Right forelimb (tissue), 1 donor: ENCODE measurements at places on chromosomes 4 and X.
A peak's percentile ranks its signal among the peaks of the same experiment; 100 is the strongest.

DNA sequence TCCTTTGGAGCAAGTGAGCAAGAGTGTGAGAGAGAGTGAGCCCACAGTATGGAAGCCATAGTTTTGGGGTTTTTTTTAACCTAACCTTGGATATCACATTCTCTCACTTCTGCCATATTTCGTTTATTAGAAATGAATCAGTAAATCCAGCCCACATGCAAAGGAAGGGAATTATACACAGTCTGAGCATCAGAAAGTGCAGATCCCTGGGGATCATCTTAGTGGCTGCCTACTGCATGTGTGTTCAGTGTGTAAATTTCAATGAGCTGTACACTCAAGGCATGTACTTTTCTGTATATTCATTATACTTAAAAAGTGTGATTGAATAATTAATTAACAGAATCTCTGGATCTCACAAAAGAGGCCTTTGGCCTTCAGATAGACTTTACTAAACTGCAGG lies 133.8 kb upstream of the PRPS2 start:
- DNase-seq: no peak

DNA sequence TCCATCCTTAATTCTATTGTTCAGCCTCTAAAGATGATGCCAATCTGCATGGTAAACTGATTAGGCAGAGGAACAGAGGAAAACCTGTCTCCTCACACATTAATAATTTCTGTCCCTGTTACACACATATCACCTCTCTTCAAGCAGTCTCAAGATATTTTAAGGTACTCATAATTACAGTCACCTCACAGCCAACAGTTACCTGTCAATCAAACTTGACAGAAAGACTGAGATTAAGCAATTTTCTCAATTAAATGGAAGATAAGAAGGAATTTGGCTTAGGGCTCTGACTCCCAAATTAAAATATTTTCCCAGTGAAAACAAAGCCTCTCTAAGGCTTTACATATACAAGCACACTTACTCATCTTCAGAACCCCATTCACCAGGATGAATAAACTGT lies 85.2 kb downstream of the MAPK10 start:
- DNase-seq: no peak

DNA sequence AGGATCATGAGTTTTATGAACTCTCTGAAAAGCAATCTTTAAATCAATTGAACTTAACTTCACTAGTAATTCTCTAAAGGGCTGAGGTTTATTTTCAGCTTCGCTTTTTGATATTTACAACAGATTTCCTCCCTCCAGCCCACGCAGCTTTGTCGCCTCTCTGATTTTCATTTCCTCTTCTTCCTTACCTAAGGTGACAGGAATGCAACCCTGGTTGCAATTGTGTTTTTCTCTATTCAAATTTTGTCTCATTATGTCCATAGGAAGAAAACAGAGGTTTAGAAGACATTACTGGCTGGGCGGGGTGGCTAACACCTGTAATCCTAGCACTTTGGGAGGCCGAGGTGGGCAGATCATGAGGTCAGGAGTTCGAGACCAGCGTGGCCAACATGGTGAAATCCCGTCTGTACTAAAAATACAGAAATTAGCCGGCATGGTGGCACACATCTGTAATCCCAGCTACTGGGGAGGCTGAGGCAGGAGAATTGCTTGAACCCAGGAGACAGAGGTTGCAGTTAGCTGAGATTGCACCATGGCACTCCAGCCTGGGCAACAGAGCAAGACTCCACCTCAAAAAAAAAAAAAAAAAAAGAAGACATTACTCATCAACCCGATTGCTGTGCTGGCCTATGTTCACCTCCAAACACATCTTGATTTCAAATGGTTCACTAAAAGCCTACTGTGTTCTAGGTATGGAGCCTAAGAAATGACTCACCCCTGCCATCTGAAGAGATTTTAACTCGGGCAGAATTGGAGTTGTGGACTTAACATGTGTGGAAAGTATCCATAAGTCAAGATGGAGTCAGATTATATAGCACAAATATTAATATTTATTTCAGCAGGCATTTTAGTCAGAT lies 36.8 kb downstream of the VSIG4 start:
- DNase-seq: no peak

DNA sequence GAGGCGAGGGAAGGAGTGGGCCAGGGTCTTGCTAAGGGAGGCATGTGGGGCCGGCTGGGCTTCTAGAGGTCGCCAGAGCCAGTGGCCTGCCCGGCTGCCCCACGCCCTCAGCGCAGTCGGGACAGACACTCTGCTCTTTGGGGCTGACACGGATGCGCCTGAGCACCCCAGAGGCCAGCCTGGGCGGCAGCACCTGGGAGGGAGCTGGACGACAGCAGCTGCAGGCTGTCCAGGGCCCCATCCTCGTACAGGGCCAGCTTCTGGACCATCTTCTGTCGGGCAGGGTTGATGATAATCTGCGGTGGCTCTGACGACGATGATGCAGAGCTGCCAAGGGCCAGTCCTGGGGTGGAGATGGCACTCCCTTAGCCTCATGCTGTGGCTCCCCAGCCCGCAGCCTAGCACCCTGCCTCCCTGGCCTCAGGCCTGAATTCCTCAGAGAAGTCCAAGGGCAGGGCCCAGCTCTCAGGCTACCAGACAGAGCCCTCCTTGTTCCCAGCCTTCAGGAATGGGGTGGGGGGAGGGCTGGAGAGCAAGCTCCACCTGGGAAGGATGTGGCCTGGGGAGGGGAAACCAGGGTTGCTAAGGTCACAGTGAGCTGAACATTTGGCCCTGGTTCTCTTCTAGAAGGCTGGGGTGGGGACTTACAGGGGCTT lies 7.2 kb downstream of the IRAK1 start:
- peak; percentile 56 for DNase-seq

DNA sequence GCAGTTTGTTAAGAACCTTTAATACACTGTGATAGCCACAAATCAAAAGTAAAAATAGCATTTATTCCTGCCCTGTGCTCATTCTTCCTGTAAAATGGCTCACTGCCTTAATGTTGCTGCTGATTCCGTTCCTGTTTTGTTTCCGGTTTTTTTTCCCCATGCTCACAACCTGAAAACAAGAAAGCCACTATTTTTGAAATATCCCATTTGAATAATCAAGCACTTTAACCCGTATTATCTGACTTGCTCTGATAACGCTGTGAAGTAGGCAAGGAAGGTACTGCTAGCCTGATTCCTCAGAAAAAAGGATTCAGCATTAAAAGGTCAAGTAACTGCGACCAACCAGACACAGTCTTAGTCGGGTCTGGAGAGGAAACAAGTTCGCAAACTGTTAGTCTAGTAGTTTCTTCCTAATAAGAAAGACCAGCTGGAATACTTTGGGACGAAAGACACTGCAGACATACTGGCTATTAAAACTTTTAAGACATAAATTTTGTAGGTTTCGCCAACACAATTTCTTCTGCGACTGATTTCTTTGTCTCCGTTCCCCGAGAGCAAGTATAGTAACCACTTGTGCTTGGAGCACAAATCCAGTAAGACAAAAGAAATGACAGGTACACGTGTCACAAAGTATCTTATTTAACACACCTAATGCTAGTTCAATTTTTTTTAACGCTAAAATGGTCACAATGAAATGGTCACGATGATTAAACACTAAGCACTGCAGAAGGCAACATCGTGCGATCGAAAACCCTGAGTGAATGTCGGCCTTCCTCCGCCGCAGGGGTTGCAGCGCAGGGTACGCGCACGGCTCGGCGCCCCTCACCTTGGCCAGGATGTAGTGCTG lies 802 bp downstream of the COX18 start:
- DNase-seq: no peak

DNA sequence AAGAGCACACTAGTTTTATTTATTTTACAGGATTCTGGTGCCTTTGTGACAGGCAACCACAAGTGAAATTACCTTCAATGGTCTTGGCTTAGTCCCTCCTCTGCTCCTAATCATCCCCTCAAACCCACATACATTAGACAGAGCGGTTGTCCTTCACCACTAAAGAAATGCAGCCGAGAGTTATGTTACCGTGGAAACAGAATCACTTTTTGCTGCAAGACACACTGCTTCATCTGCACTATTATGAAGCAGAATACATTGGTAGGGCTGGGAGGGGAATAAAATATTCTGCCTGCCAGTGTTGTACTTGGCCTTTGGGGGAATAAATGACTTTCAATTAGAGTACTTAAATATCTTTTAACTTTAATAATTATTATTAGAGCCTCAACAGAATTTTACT lies 75.2 kb downstream of the ARHGEF38 start:
- no peak for DNase-seq

- no peak for DNase-seq
These were observed 3.9 kb downstream of the RAB9A start for GRCh38 chrX:13692771-13693231.

DNA sequence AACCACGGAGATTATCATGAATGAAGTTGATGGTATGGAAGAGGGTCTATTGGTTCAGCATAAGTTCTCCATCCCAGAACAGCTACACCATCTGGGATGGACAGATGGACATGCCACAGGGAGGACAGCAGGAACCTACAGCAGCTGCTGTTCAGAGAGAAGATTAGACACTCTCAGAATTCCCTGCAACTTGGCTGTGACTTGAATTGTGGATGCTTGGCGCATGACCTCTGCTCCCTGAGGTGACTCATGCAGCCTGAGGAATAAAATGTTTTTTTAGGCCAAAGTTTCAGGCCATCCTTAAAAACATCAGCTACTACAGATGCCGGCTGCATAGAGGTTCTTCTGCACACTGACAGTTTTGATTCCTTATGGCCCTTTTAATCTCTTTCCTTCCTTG lies 97.3 kb downstream of the RS1 start:
- DNase-seq: no peak

GRCh38 chrX:151713849-151714248 lies 2.0 kb upstream of the FATE1 start:
- no peak for DNase-seq

DNA sequence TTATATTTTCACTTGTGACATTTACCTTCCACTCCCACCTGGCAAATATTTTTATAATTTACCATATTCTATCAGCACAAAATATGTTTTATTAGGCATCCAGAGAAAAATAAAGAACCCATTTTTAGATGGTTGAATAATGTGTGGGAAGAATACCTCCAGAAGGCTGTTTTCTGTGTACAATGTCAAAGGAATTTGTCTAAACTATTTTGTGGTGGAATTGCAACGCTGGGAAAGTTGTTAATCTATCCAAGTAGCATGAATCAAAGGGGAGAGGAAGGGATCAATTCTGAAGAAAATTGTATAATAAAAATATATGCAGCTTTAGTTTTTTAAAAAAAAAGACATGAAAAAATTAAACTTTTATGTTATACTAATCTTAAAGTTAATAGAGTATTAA lies 706.5 kb downstream of the FSTL5 start:
- no peak for DNase-seq

- DNase-seq: no peak
These were observed 215.0 kb upstream of the GIMD1 start for GRCh38 chr4:106583567-106583966.

DNA sequence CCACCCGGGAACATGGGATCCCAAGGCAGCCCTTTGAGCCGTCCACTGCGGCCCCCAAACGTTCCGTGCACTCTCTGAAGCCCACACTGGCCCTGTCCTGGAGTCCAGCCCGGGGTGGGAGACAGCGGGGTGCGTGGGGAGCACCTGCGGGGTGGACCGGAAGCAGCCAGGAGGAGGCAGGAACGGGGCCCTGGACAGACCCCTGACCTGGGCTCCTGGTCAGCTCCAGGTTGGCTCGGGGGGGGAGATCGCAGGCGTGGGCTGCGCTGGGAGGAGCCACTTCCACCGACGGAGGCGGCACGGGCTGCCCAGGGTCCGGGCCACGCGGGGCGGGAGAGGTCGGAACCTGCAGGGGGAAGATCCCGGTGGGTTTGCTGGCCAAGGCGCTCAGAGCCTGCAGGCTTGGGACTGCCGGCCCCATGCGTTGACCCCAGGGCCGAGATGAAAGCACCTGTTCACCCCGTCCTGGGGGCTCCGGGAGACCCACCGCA lies 5.7 kb upstream of the PLCXD1 start:
- DNase-seq: peak; percentile 50

DNA sequence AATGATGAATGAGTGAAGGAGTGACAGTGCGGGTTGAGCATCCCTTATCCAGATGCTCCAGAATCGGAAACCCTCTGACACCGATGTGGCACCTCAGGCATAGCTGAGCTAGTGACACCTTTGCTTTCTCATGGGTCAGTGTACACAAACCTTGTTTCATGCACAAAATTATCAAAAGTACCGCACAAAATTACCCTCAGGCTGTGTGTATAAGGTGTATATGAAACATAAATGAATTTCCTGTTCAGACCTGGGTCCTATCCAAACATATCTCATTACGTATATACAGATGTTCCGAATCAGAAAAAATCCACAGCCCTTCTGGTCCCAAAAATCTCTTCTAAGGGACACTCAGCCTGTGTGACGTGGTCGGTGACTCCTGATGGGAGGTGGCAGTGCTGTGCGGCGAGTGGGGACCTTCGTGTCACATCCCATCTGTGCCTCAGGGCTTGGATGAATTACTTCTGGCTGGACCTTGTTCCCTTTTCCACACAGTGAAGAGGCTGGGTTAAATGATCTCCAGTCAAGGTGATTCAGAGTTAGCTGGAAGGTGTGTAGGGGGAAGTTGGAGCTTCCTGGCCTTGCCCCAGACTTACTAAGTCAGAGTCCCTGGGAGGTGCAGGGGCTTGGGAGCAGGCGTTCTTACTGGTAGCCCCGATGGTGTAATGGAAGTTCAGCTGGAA lies 18.8 kb downstream of the RGS12 start:
- peak; percentile 20 for DNase-seq

DNA sequence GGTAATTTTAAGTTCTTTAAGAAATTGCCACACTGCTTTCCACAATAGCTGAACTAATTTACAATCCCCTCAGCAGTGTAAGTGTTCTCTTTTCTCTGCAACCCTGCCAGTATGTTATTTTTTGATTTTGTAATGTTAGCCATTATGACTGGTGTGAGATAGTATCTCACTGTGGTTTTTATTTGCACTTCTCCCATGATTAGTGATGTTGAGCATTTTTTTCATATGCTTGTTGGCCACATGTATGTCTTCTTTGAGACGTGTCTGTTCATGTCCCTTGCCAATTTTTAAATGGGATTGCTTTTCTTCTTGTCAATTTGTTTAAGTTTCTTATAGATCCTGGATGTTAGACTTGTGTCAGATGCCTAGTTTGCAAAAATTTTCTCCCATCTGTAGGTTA lies 86.1 kb downstream of the BMP3 start:
- no peak for DNase-seq

- no peak for DNase-seq
These were observed 1329.5 kb upstream of the TENM3 start for GRCh38 chr4:180913750-180914149.

GRCh38 chr4:15868111-15868510 lies 70.4 kb downstream of the FGFBP1 start:
- no peak for DNase-seq

- no peak for DNase-seq
These were observed 10.1 kb upstream of the BMP2K start for GRCh38 chr4:78766026-78766425.
